Neural progenitor cell (in vitro differentiated cells): ENCODE measurements at places on chromosomes 7 and 10.

- DNase-seq, result peak; percentile 95
These were observed 4.8 kb downstream of the INA start for GRCh38 chr10:103281753-103282152.

GRCh38 chr7:16785321-16785720 is 19.5 kb downstream of the AGR2 start:
- no peak for DNase-seq

- no peak for DNase-seq
These were observed 9.6 kb upstream of the CCM2 start for GRCh38 chr7:44990109-44991023.

- DNase-seq, result no peak
These were observed 90.3 kb downstream of the BTRC start for GRCh38 chr10:101444058-101444898.

DNA sequence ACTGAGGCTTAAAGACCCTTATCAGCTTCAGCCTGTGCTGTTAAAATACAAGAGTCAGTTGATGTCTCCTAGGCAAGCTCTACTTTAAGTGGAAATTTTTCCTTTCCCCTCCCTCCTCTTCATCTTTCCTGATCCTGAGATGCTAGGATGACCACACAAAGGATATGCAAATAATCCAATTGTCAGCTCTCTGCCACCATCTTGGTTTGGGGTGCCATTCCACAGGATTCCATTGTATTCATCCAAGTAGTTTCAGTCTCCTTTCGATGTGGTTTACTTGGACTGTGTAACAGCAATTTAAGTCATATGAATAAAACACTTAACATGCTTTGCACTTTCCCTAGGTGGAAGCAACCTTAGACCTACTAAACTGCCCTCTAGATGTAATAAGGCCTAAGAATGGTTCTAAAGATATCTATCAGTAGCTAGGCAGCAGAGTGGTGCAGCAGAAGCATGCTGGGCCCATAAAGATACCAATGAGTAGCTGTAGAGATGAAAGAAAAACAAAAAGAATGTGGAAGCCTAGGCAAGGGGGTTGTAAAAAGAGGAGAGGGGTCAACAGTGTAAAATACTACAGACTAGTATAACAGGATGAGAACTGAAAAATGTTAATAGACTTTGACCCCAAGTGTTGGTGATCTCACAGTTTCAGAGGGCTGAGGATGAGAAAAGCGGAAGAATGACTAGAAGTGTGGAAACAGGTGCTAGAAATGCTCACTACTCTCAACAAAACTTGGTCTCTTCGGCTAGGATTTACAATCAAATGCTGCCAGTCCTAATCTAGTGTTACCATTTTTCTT is 2.4 kb upstream of the CFAP69 start:
- no peak for DNase-seq

- peak; percentile 29 for DNase-seq
These were observed 1073.9 kb downstream of the NXPH1 start for GRCh38 chr7:9507290-9507689.

- peak; percentile 8 for DNase-seq
These were observed 113.8 kb upstream of the ADO start for GRCh38 chr10:62690703-62691102.

DNA sequence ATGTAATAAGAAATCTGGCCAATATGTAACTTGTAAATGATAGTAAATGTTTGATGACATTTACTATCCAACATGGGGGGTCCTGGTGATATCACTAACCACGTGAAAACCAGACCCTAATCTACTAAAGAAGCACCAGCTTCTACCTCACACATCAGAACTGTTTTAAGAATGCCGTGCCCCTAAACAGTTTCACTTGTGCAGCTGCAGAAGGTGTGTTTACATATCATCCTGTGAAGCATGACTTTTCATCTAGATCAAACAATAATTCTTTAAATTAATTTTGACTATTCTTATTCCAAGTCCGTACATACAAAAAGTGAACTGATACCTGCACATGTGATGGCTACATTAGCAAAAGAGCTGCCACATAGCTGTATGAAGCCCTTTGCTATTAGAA is 61.0 kb downstream of the STEAP1B start:
- no peak for DNase-seq

GRCh38 chr7:155758348-155758747 is 53.9 kb downstream of the SHH start:
- peak; percentile 58 for DNase-seq

DNA sequence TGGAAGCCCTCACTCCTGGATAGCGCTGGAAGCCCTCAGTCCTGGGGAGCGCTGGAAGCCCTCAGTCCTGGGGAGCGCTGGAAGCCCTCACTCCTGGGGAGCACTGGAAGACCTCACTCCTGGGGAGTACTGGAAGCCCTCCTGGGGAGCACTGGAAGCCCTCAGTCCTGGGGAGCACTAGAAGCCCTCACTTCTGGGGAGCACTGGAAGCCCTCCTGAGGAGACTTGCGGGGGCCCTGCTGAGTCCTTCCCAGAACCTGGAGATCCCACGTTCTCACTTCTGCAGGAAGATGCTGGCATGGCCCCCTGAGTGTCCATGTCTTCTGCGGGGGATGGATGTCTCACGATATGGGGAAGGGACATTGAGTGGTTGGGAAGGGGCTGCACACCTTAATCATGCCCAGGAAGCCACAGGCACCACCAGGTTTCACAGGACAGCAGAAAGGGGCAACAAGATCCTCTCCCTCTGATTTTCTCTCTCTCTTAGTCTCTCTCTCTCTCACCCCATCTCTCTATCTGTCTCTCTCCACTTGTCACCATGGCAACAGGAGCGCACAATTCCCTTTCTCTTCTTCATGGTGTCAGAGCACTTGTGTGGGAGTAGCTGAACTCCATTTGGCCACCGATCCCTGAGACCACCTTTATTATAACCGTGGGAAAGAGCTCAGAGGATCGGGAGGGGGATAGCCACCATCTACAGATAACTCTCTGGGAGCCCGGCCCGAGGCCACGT is 267.0 kb downstream of the TCERG1L start:
- DNase-seq, result no peak

DNA sequence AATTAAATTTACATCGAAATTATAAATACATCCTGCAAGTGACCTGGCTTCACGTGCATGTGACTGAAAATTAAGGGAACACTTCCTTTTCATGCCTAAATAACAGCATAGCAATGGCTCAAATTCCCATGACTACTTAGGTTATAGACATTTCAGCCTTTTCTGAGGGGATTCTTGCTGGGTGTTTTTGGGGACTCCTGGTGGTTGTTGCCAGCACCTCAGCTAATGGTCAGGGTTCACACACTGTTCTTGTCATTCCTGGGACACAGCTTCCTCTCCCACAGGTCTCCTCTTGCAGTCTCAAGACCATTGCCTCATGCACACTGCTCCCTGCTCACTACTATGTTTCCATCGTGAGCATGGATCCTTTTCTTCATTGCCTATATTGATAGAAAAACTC is 148.9 kb upstream of the GLI3 start:
- DNase-seq, result no peak

- DNase-seq, result no peak
These were observed 29.6 kb upstream of the FAM20C start for GRCh38 chr7:162632-163297.

GRCh38 chr7:24894429-24895221 is 85.4 kb downstream of the OSBPL3 start:
- DNase-seq, result peak; percentile 67

DNA sequence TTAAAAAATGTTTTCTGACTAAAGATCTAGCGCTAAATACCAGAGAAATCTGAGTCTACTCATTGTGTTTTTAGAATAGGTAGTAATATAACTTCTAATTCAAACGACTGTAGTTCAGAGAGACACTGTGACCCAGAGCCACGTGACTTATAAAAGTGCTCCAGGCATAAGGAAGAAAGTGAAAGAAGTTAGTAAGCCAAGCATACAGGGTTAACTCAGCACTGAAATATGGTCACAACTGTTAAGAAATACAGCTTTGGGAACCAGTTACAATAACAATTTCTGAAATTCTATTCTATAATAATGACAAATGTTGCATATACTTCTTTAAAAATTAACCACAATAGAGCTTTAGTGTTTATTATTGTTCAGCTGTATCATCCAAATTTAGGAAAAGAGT is 119.1 kb downstream of the TFEC start:
- DNase-seq, result no peak

DNA sequence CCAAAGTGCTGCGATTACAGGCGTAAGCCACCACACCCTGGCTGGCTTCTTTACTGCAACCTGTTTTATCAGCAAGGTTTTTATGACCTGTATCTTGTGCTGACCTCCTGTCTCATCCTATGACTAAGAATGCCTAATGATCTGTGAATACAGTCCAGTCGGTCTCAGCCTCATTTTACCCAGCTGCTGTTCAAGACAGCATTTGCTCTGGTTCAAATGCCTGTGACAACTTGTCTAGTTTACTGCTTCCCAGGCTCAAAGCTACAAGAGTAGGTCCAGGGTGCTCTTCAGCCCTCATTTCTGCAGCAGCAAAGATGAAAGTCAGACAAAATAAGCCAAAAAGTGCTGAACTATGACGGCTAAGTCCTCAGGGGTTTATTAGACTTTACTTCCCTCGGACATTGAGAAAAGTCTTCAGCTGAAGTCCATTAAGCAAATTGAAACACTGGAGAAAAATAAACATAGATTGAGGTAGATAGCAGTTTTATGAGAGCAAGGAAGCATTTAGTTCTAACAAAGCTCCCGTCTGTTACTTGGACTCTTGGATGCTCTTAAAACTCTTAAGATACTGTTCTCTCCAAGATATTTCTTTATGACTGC is 12.5 kb upstream of the LYZL1 start:
- DNase-seq, result no peak

GRCh38 chr10:50395271-50395670 is 144.0 kb upstream of the ASAH2 start:
- no peak for DNase-seq

DNA sequence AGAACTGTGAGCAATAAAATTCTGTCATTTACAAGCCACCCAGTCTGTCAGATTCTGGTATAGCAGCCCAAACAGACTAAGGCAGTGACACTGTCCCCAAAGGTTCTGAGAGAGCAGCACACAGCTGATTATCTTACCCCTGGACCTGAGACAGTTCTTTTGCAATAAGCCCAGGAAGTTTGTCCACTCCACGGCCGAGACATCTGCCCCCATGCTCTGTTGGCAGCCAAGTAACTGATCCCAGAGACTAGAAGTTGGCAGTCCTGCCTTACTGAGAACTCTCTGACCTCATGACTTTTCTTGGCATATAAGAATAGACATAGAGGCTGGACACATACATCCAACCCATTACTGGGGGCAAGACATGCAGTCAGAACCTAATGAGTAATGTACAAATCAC is 243.0 kb upstream of the GRB10 start:
- no peak for DNase-seq

GRCh38 chr7:156889746-156890145 is 3.2 kb downstream of the LMBR1 start:
- DNase-seq, result no peak

DNA sequence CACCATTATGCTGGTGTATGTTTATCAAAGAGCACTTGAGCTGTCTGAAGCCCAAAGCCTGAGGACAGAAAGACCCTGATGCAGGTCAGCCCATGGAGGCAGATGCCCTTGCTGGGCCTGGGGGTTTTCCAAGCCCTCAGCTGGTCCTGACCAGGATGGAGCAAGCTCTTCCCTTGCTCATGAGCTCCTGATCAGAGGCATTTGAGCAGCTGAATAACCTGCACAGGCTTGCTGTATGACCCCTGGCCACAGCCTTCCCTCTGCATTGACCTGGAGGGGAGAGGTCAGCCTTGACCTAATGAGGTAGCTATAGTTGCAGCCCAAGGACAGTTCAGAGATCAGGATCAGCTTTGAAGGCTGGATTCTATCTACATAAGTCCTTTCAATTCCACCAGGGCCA is 13.0 kb downstream of the AQP1 start:
- no peak for DNase-seq

- DNase-seq, result no peak
These were observed 144.5 kb upstream of the ASAH2 start for GRCh38 chr10:50395851-50396250.

DNA sequence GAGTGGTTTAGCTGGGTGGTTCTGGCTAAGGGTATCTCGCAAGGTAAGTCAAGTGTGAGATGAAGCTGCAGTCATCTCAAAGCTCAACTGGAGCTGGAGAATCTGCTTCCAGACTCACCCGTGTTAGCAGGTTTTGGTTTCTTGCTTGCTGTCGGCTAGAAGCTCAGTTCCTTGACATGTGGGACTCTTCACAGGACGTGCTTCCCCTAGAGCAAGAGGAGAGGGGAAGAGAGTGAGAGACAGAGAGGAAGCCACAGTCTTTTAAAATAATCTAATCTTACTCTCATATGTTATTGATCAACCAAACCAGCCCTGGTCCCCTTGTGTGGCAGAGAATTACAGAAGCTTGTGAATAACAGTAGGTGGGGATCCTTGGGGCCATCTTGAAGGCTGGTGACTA is 199.5 kb downstream of the REEP3 start:
- DNase-seq, result no peak

DNA sequence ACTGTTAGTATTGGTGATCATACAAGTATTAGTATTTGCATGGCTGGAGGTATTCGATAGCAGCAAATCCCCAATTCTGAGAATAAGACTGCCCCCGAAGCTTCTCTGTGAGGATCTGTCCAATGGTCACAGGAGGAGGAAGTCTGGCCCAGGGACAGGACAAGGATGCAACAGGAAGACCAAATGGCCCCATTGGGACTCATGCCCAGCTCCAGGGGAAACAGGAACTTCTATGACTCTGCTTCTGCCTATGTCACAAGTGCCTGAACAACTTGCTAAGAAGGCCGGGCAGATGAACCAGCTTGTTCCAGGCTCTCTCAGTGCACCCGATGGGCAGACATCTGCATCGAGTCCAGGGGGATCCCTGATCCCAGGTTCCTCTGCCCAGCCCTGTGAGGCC is 172.0 kb upstream of the GRB10 start:
- no peak for DNase-seq

DNA sequence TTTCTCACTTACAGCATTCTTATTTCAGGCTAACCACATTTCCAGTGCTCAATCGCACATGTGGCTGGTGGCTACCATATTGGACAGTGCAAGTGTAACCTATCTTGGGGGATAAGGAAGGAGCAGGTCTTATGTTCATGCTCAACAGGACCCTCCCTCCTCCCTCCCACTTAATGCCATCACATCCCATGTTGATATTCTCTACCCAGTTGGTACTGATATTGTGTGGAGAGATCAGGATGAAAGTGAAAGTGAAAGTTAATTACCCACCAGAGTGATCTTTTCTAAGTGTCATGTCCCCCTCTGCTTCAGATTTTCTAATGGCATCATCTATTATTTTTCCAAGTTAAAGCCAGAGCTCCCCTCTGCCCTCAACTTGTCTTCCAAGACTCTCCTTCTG is 91.6 kb downstream of the BMPER start:
- DNase-seq, result no peak

DNA sequence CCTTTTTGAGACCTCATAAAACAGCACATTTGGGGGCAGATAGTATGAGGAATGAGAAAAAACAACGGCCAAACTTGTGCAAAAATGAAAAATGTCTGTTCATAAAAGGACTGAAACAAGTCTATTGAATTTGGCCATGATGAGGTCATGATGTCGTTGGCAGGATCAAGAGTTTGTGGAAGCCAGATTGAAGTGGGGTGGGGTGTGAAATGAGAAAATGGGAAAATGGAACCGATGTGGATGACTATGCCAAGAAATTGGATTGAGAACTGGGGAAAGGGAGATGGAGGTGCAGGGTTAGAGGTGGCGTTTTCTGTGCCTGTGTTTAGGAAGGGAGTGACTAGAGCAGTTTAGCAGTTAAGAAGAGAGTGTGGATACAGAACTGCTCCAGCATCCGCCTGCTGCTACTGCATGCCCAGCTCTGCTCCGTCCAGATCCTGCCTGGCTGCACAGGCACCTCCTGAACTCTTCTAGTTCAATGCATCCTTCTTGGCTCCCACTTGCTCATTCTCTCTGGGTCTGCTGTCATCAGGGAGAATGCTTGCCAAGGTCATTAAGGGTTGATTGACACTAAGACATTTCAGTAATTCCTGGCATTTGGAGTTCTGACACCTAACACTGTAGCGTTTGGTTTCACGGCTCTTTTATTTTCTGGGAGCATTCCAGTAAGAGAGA is 111.9 kb downstream of the GALNT17 start:
- no peak for DNase-seq
